ENCODE measurements at places on chromosomes 11 and 22.

DNA sequence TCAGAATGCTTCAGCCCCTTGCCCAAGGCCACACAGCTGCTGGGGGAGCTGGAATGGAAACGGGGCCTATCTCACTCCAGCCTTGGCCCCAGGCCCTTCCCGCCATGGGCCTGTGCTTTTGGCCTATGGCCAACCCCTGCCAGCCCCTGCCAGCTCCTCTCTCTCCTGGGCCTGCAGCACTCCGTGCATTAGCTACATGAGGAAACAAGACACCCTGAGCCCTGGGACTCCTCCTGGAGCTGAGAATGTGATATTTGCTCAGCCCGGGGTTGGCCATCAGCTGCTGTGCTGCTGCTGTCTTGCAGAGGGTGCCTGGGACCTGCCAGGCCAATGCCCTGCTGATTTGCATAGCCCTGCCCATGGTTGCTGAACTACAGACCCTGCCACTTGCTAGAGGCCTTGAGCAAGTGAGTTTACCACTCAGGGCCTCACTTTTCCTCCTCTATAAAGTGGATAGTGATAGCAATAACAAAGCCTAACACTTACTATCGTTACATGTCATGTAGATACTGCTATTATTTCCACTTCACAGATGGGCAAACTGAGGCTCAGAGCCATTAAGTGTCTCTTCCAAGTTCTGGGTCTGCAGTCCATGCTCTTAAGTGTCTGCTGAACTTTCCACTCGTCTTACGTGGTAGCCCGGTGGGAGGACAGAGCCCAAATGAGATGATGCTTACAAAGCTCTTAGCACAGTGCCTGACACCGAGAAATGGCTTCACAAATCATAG is 99.6 kb downstream of the KIAA1671 start:
- DNase-seq: no peak

DNA sequence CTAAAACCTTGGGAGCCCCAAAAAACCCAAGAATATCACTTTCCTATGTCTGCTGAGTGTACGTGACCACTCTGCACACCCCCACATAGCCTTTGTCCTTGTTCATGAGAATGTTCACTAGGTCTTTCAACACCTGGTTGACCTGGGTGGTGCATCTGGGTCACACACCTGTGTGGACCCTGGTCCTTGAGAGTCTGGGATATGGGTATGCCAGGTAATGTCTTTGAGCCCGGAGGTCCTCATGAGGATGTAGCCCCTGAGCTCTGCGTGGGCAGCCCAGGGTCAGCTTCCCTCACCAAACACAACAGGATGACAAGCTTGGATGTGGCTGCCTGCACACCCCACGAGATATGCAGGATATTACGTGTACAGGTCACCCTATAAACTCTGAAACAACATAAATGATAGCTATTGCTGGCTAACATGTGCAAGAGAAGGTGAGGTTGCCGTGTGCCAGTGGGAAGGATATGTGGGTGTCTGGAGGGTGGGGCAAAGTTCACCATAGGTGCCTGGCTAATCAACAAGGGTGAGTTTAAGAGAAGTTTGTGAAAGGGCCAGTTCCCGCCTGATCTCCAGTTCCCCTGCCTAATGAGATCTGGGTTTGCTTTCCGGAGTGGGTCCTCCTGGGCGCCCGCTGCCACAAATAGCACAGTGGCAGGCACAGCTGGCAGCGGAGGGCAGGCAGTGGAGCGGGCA is 1.4 kb upstream of the PPARA start:
- no peak for DNase-seq

DNA sequence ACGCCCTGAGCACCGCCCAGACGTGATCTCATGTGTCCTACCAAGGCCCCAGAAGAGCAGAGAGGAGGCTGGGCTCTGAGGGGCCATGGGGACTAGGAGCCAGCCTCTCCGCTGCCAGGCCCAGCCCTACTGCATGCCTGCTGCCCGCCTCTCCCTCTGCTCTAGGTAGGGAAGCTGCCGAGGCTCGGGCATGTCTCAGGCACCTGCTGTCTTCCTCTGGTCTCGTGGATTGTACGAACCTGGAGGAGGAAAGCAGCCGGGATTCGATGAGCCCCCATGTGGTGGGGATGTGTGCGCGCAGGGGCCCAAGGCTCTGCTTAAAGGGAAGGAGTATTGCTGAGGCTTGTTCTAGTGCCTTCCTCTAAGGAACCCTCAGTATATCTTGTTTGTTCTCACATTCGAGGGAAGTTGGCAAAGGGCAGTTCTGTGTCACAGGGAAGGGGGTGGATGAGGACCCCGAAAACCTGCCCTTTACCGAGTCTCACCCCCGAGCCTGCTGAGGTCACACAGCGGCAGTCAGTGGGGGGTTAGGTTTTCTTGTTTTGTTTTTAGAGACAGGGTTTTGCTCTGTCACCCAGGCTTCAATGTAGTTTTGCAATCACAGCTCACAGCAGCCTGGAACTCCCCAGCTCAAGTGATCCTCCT is 21.2 kb downstream of the DAGLA start:
- DNase-seq: no peak

- peak; percentile 80 for DNase-seq
These were observed 17.1 kb downstream of the MAFF start for GRCh38 chr22:38218661-38219622.

DNA sequence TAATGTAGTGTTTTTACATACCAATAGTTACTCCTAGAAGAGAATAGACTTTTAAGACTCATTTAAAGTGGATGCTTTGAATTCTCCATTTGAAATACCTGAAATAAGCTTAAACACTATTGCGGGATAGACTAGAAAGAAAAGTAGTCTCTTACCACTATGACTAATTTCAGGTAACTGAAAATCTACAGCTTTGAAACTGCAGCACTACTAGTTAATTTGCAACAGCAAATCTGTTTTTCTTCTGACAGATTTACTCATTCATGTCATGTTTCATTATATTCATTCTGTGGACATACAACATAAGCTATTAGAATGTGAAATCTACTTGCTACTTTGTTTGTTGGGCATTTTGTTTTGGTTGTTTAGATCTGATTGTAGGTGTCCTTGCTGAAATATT is 153.6 kb downstream of the MAML2 start:
- DNase-seq: no peak

GRCh38 chr11:8201644-8202365 is 33.0 kb upstream of the RIC3 start:
- no peak for DNase-seq

GRCh38 chr11:27619039-27619574 is 81.1 kb downstream of the BDNF start:
- peak; percentile 61 for DNase-seq
